ENCODE measurements at places on chromosomes 1 and 21.
A peak's percentile ranks its signal among the peaks of the same experiment; 100 is the strongest.

GRCh38 chr1:30523055-30524020 lies 200.0 kb downstream of the MATN1 start:
- H3K36me3 ChIP-seq, result no peaks in the 10 kb centered on the region
- no peaks in the 10 kb centered on the region for H3K27me3 ChIP-seq
- no peak overlapping the region for H3K4me3 ChIP-seq
- no peak for DNase-seq
- no peak overlapping the region for H3K27ac ChIP-seq
- no peaks in the 10 kb centered on the region for H3K4me1 ChIP-seq

DNA sequence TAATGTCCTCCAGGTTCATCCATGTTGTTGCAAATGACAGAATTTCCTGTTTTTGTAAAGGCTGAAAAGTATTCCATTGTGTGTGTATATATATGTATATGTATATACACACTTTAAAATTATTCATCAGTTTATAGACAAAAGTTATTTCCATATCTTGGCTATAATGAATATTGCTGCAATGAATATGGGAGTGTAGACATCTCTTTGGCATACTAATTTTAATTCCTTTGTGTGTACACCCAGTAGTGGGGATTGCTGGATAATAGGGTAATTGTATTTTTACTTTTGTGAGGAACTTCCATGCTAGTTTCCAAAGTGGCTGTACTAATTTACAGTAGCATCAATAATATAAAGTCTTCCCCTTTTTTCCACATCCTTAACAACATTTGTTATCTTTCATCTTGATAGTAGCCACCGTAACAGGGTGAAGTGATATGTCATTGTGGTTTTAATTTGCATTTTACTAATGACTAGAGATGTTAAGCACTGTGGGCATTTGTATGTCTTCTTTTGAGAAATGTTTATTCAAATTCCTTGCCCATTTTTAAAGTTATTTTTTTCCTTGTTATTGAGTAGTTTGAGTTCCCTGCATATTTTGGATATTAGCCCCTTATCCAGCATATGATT lies 243.0 kb downstream of the PDE4B start:
- no peak overlapping the region for H3K4me3 ChIP-seq
- H3K4me1 ChIP-seq, result no peaks in the 10 kb centered on the region
- no peaks in the 10 kb centered on the region for H3K27me3 ChIP-seq
- H3K27ac ChIP-seq, result no peak overlapping the region
- no peaks in the 10 kb centered on the region for H3K36me3 ChIP-seq
- DNase-seq, result no peak

GRCh38 chr1:3773572-3774275 lies 1.2 kb downstream of the SMIM1 start:
- no peak for DNase-seq
- H3K27me3 ChIP-seq, result no peaks in the 10 kb centered on the region
- no peak overlapping the region for H3K27ac ChIP-seq
- no peak overlapping the region for H3K4me3 ChIP-seq

DNA sequence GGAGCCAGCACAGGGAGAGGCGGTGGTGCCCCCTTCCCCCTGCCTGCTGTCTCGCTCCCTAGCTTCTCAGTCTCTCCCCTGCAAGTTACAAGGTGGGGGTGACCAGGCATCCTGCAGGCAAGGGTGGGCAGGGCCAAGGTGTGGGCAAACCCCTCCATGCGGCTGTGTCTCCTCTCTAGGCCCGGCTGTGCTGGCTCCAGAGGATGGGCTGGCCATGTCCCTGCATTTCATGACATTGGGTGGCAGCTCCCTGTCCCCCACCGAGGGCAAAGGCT lies 14.6 kb downstream of the NTRK1 start:
- H3K27ac ChIP-seq, result no peak overlapping the region
- H3K27me3 ChIP-seq, result no peaks in the 10 kb centered on the region
- peaks cover 4% of the 10 kb centered on the region for H3K4me1 ChIP-seq
- DNase-seq, result no peak
- no peaks in the 10 kb centered on the region for H3K36me3 ChIP-seq

DNA sequence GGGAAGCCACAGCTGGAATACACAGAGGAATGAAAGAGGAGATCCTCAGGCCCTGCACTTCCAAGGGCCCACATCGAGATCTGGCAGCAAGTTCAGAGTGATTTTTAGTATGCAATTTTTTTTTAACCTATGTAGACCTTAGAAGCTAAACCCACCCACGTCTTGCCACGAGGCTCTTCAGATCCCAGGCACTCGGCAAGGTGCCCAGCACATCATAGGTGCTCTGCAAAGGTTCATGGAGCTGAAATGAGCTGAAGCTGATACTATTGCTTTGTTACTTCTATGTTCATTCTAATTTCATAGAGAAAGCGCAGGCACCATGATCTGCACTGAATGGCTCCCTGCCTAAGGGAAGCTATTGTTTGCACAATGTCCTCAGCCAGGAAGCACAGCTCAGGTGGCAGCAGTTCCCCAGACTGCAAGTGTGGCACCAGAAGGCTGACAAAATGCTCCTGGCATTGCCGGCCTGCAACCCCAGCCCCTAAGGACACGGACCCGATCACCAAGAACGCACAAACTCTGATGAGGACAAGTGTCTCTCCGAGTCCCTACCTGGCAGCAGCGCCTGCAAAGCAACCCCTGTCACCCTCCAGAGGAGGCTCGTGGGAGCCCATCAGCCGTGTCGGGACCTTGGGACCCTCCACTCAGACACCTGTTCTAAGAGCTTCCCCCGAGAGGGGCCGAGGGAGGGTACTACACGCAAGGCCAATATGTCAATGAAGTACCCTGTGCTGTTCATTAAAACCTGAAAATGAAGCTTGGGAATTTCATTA lies 264.2 kb downstream of the NPHP4 start:
- H3K4me1 ChIP-seq, result no peaks in the 10 kb centered on the region
- no peak overlapping the region for H3K4me3 ChIP-seq
- no peaks in the 10 kb centered on the region for H3K27me3 ChIP-seq
- DNase-seq, result no peak
- H3K27ac ChIP-seq, result no peak overlapping the region
- no peaks in the 10 kb centered on the region for H3K36me3 ChIP-seq

DNA sequence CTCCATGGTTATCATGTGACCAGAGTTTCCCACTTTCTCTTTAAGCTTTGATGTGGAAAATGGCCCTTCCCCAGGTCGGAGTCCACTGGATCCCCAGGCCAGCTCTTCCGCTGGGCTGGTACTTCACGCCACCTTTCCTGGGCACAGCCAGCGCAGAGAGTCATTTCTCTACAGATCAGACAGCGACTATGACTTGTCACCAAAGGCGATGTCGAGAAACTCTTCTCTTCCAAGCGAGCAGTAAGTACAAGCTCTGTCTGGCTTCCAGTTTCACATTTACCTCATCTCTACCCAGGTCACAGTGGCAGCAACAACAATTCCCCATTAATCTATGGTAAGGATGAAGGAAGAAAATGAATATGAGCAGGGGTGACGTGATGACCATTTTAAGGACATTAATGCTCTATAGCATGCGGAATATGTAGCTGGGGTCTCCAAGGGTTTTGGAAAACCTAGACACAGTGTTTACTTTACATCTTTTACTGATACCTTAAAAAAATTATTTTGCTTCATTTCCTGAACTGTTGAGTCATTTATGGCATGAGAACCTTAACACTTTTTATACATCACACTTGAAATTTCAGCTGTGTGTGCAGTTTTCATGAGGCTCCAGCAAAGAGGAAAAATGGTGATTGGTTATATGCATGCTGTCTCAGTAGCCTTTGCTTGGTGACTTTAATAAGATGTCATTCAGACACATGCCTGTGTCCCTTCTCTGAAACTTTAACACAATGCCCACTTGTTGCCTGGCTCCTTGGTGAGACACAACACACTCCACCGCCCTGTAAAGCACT lies 286.3 kb upstream of the SGIP1 start:
- DNase-seq, result no peak
- no peak overlapping the region for H3K4me3 ChIP-seq
- H3K27me3 ChIP-seq, result no peaks in the 10 kb centered on the region

GRCh38 chr1:159172614-159173291 lies 1.3 kb downstream of the CADM3 start:
- H3K36me3 ChIP-seq, result no peaks in the 10 kb centered on the region
- peak; percentile 83 for DNase-seq
- H3K4me3 ChIP-seq, result peak overlapping the region; percentile 61
- peaks cover 11% of the 10 kb centered on the region for H3K4me1 ChIP-seq

DNA sequence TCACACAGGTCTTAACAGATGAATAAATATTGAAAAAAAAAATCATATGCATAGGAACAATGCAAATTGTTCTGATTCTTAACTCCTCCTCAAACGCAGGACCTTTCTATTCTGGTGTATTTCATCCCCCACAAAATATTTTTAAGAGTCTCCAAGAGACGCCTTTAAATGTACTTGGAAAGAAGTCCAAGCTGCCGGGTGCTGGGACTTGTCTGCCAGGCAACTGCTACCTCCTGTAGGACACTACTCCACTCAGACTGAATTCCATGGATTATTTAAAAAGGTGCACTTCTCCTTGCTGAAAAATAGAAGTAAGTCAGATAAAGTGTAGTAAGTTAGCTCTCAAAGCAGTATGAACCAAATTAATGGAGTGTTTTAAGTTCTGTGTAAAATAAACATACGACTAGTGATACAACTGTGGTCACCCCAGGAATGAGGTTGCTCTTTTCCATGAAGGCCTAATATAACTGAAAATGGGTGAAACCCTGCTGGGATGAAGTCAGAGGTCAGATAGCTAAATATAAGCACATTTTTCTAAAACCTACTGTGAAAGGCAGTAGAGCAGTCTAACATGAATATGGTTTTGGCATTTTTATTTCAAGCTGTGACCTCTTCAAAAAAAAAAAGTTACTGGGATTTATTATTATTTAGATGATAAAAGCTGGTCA lies 189.2 kb upstream of the PBX1 start:
- no peaks in the 10 kb centered on the region for H3K4me1 ChIP-seq
- H3K27ac ChIP-seq, result no peak overlapping the region
- H3K4me3 ChIP-seq, result no peak overlapping the region
- no peaks in the 10 kb centered on the region for H3K36me3 ChIP-seq
- DNase-seq, result no peak

GRCh38 chr1:213988507-213989001 lies 781 bp downstream of the PROX1 start:
- peak; percentile 54 for DNase-seq
- H3K27me3 ChIP-seq, result peaks cover 20% of the 10 kb centered on the region
- H3K27ac ChIP-seq, result peak overlapping the region; percentile 63
- peak overlapping the region; percentile 75 for H3K4me3 ChIP-seq

DNA sequence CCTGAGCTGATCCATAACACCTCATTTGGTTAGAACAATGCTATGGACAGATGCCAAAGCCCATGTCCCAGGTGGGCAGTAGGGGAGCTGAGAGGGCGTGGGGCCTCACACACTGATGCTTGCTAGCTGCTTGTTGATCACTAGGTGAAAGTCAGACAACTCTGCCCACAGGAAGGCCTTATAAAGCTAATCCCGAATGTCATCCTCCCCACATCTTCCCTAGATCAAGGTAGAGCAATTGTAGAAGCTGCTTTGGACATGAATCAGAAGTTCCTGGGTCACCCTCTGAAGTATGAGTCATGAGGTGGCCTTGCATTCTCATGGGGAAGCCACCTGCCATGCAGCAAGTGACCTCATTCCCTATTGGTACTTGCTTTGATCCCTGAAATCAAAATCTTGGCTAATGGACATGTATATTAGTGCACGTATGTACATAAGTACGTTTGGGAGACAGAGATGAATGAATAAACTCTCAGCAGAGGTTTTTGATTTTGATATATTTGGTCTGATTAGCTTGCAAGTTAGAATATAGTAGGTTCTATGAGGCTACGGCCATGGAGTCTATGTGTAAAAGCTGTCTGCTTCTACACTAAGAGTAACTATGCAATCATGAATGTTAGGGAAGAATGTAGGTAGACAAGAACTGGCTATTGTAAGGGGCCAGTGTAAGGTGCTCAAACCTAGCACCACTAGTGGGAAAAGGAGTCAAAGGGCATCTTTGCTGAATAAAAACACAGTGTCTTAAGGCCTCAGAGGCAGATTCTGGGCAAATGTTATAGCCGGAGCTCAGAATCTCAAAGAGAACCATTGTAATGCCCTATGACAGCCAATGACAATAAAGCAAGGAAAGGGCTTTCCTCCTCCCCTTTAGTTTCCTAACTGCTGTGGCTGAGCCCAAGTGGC lies 52.6 kb downstream of the ABCA4 start:
- H3K27me3 ChIP-seq, result no peaks in the 10 kb centered on the region
- no peak overlapping the region for H3K27ac ChIP-seq
- H3K4me3 ChIP-seq, result no peak overlapping the region
- DNase-seq, result no peak
- peaks cover 14% of the 10 kb centered on the region for H3K4me1 ChIP-seq
- H3K36me3 ChIP-seq, result no peaks in the 10 kb centered on the region

DNA sequence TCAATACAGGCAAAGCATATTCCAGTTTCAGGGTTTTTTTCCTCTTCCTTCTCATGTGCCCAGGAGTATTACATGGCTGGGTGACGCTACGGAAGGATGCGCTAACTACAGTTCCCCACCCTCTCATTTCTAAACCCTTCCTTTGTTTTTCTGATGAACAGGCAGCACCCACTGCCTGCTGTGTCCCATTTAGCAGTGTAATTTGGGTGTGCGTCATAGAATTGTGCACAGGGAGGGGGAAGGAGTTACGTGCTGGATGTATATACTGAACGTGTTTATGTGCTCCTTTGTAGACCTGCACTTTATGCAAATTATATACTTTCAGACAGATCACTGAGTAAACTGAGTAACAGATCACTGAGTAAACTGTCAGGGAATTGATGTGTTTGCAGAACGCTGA lies 44.5 kb downstream of the ELAPOR1 start:
- H3K27me3 ChIP-seq, result no peaks in the 10 kb centered on the region
- H3K4me3 ChIP-seq, result no peak overlapping the region
- no peaks in the 10 kb centered on the region for H3K36me3 ChIP-seq
- no peaks in the 10 kb centered on the region for H3K4me1 ChIP-seq
- DNase-seq, result no peak

DNA sequence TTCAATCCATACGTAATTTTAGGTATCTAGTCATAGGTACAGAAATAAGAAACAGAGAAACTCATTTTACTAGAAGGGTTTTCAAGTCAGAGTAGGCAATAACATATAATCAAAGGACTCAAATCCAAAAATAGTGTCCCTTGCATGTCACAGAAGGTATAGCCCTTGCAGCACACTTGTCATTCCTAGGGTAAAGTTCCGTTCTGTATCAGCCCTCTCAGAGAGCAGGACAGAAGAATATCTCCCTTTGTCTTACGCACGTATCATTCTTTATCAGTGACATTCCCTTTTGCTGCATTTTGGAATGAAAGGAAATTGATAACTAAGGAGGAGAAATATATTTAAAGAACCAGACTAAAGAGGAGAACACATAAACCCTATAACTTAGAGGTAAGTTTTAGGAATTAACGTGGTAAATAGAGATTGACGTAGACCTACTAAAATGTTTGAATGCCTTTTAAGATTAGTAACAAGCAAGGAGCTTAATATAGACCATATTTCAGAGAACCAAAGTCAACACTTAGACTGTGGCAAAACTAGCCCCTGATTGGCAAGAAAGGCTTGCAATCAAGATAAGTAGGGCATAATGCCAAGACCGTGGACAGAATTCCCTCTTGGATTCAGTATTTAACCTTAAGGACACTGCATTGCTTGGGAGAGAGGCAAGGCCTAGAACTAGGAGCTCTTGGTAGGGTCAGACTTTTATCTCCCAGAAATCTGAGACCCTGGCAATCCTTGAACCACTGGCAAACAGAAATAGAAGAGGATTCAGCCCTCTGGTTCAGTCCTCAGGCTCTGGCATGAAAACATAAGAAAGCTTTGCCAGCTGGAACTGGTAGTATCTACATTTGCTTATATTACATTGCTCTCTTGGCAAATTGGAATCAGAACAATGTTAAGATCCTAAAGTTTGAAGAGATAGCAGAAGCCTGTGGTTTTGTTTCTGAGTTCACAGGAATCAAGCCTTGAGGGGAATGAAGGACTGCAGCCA lies 232.1 kb downstream of the ASTN1 start:
- no peak overlapping the region for H3K27ac ChIP-seq
- no peaks in the 10 kb centered on the region for H3K36me3 ChIP-seq
- no peaks in the 10 kb centered on the region for H3K27me3 ChIP-seq
- H3K4me1 ChIP-seq, result no peaks in the 10 kb centered on the region

Measured in SK-N-SH (cell line).